Cerebellar nuclear complex (tissue), 1 donor: ENCODE measurements at places on chromosomes 6 and 20.

GRCh38 chr20:2693286-2694007 lies 867 bp downstream of the EBF4 start:
- no peak for DNase-seq

DNA sequence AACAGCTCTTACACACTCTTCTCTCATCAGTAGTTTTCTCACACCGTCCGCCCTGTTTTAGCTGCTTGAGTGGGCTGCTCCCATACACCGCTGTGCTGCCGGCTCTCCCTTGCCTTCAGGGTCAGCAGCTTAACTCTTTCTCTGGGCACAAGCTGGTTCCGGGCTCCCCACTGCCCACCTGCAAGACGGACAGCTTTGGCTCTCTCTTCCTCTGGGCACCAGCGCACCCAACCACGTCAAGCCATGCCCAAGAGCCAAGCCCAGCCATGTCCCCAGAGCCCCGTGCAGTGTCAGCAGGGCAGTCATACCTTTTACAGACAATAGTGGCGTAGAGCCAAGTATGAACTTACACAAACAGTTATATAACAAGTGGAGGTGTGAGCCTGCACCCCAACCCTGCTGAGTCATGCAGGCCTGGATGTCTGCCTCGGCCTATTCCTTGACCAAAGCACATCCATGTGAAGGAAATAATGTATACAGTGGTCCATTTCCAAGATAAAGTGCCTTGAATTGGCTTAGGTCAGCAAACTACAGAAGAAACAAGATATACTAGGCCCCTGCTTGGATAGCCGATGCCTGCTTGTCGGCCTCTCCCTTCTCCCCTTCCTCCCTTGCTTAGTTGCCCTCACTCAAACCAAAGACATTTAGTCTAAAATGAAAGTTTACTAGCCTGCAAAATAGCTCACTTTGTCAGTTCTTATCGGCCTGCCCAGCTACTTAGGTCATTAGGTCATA lies 89.3 kb downstream of the JPH2 start:
- DNase-seq: no peak

- DNase-seq: no peak
Measured at GRCh38 chr6:150203378-150203777, 60.5 kb downstream of the PPP1R14C start.

DNA sequence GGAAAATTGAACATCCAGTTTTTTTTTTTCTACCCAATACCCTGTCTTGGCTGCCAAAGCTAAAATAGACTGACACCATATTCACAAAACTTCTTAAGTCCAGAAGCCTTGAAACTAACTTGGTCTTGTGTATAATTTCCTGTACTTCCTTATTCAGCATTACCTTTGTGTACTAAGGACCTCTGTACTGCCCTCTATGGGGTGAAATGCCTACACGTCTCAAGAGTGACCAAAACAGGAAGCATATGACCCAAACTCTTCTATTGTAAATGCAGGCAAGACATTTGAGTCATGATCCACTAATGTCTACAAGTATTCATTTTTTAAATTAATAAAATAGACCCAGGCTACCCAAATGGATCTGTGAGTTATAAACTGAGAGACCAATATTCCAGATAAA lies 50.4 kb downstream of the HMGCLL1 start:
- DNase-seq: no peak

DNA sequence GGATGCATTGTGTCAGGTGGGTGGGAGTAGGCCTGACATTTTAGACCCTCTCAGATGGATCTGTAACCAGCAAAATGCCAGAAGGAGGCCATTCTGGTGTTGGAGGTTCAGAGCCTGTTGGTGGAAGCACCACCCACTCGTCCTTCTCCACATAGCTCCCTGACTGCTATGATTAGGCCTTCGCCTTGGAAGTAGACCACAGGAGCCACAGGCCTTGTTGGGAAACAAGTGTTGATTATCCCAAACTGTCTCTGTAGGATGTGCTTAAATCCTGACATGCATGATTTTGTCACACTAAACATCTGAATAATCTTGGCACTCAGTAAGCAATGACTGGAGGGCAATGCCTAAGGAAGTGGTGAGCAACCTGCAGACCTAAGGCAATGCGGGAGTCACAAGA lies 117.2 kb upstream of the LY86 start:
- no peak for DNase-seq
